ENCODE measurements at places on chromosomes 13 and 19. TPM values are rescaled to one million over a fixed set of nuclear protein-coding genes. Genes with fewer than 3 reads are reported as not detected.

Gene ZNF443
- total RNA-seq: 1.8 TPM

Gene CCDC61
- 4.2 TPM for total RNA-seq

Gene ACP5
- 1.3 TPM for total RNA-seq

Gene CIRBP
- 348 TPM for total RNA-seq

Gene PEAK3
- total RNA-seq: under 0.01 TPM

Gene SKA3
- total RNA-seq: 15.3 TPM

Gene ZNF723
- total RNA-seq: not detected

Gene CCDC70
- total RNA-seq: not detected

Gene CEACAM5
- not detected for total RNA-seq

Gene ZNF726
- 1.2 TPM for total RNA-seq
